Cerebellar nuclear complex (tissue), 1 donor: ENCODE measurements at places on chromosomes 1 and 21.

GRCh38 chr1:221468546-221468945 lies 273.3 kb downstream of the DUSP10 start:
- no peak for DNase-seq

- DNase-seq: no peak
Observed at GRCh38 chr1:150893336-150893913, 6.5 kb downstream of the CTXND2 start.

DNA sequence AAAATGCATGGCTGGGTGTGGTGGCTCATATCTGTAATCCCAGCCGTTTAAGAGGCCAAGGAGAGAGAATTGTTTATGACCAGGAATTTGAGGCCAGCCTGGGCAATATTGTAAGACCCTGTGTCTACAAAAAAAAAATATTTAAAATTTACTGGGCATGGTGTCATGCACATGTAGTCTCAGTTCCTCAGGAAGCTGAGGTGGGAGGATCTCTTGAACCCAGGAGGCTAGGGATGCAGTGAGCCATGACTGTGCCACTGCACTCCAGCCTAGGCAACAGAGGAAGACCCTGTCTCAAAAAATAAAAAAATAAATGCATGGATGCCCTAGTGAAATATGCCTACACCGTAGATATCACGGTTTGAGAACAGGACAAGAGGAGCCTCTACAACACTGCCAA lies 1331.2 kb upstream of the B3GALT2 start:
- no peak for DNase-seq

- DNase-seq: no peak
Observed at GRCh38 chr1:206694171-206695124, 9.7 kb downstream of the MAPKAPK2 start.

- no peak for DNase-seq
Observed at GRCh38 chr1:15765495-15766194, 7.0 kb downstream of the FBLIM1 start.

- DNase-seq: no peak
Observed at GRCh38 chr21:15614766-15615165, 115.0 kb upstream of the USP25 start.

GRCh38 chr1:69073176-69073575 lies 494.5 kb upstream of the LRRC7 start:
- DNase-seq: no peak

GRCh38 chr1:96840396-96840795 lies 118.8 kb downstream of the PTBP2 start:
- no peak for DNase-seq

- no peak for DNase-seq
Observed at GRCh38 chr1:235809688-235810397, 56.9 kb downstream of the LYST start.

DNA sequence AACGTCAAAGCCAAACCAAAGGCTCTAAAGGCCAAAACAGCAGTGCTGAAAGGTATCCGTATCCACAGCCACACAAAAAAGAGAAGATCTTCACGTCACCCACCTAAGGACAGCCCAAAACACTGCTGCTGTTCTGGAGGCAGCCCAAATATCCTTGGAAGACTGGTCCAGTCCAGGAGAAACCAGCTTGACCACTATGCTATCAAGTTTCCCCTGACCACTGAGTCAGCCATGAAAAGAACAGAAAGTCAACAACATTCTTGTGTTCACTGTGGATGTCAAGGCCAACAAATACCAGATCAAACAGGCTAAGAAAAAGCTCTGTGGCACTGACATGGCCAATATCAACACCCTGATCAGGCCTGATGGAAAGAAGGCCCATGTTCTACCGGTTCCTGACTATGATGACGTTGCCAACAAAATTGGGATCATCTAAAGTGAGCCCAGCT lies 32.1 kb downstream of the ARID4B start:
- no peak for DNase-seq

- DNase-seq: no peak
Observed at GRCh38 chr1:10841118-10841517, 44.7 kb upstream of the CASZ1 start.

DNA sequence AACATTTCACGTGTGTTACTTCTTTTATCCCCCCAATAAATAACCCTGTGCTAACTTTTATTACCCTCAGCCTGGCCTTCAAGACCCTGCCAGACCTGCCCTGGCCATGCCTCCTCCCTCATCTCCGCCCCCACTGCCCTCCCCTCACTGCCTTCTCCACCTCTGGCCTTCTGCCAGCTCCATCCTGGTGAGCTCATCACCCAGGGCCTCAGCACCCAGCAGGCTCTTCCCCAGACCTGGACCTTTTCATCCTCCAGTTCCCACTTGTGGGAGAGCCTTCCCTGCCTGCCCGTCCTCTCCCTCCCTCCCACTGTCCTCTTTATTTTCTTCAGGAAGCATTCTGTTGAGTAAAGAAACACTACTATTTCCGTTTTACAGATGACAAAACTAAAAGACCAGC lies 72.0 kb downstream of the SLC66A1 start:
- no peak for DNase-seq

DNA sequence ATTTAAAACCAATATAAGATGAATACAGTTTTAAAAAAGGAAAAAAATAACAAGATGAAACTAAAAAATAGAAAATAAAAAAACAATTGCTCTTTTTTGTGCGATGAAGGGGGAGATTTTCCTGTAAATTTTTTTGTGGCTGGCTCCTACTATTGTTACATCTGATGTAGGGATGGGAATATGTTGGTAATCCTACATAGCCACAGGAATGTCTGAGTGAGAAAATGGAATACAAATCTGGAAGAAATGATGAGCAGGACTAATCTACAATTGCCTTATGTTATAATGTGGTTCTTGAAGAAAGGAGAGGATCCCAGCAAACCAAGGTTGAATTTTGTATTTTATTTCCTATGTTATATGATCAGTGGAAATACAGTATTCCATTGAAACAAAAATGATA lies 40.9 kb downstream of the ATP6V1G3 start:
- no peak for DNase-seq

GRCh38 chr1:47181095-47181954 lies 8.5 kb downstream of the PDZK1IP1 start:
- DNase-seq: no peak
